ENCODE measurements at places on chromosomes 6 and 20.

DNA sequence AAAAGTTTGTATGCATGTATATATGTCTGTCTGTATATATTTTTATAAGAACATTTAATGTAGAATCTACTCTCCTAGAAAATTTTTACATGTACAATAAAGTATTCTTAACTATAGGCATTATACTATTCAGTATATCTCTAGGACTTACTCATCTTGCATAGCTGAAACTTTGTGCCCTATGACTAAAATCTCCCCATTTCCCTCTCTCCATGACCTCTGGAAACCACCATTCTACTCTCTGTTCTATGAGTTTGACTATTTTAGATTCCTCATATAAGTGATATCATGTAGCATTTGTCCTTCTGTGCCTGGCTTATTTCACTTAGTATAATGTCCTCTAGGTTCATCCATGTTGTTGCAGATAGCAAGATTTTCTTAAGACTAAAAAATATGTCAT, 205.1 kb upstream of the SMLR1 start:
- no peak for DNase-seq

- no peak for DNase-seq
These were observed 25.9 kb downstream of the LYRM4 start for GRCh38 chr6:5234874-5235273.

GRCh38 chr20:52438326-52438963, 246.9 kb upstream of the ZFP64 start:
- peak; percentile 48 for DNase-seq

GRCh38 chr6:71127374-71127773, 161.2 kb upstream of the OGFRL1 start:
- no peak for DNase-seq

- DNase-seq, result no peak
These were observed at the start of gene THBD for GRCh38 chr20:23049201-23050075. TSS of gene THBD (minus strand) at chr20:23049672. CDS start at chr20:23049504, 168 bp downstream.

DNA sequence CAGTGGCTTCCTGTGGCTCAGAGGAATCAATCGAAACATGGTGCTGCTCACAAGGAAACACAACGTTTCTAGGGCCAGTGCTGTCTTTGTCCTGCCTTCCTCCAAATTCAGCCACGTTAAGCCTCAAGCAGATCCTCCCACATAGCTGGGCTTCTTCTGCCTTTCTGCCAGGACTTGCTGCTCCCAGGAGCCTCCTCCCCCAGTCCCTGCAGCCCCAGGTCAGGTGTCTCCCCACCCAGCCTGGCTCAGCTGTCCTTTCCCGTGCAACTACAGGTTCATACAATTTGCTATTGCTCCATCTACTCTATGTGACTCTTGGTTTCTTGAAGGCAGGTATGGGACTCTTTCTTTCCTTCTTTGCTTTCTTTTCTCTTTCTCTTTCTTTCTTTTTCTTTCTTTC, 215.3 kb upstream of the RNF24 start:
- DNase-seq, result no peak

DNA sequence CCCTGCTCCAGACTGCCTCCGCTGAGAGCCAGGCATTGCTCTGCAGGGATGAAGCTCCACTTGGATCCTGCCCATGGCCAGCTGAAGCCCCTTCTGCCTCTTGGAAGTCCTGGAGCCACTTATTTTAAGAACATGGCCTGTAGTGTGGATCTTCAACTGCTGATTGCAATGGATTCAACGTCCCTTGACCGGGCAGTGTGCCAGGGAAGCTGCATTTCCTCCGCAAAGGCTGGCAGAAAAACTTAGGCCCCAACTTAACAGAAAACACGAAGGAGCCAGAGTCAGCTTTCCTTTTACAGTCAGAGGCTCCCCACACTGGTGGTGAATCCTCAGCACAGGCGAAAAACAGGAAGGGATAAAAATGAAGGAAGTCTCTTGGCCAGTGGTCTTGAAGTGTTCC, 26.3 kb upstream of the FOXQ1 start:
- no peak for DNase-seq

GRCh38 chr6:134351615-134352474, 33.9 kb upstream of the SGK1 start:
- DNase-seq, result peak; percentile 49

DNA sequence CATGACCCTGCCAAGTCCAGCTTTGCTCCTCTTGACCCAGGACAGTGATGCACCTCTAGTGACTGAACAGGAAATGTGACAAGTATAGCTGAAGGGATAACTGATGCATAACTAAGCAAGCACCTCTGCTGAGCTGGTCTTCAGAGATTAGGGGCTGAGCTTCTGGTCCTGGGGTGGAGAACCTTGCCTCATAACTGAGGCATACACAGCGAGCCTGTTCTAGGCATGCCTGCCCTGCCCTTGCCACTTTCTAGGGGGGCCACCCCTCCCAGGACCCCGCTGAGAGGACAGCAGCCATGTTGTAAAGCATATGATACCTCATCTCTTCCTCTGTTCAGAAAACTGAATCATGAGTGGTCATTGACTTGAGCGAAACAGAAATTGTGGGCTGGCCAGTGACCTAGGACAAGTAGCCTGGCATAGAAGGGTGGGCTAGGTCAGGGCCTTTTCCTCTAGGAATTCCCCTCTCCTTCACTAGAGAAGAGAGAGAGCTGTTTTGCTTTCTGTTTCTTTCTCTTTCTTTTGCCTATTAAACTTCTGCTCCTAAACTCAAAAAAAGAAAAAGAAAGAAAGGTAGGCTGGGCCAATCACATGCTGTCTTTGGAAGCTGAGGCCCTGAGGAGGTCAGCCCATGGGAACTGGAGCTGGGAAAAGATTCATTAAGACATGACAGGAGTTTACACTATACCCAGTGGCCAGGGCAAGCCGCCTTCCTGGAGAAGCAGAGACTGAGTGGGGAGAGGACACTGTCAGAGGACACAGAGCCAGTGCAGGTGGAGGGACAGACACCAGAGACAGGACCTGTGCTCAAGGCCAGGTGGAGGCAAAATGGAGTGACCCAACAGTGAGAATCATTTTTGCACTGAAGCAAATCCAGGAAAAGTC, 23.1 kb downstream of the ALDH5A1 start:
- DNase-seq, result no peak

- DNase-seq, result no peak
These were observed 26.9 kb downstream of the ARMC2 start for GRCh38 chr6:108875161-108875555.

DNA sequence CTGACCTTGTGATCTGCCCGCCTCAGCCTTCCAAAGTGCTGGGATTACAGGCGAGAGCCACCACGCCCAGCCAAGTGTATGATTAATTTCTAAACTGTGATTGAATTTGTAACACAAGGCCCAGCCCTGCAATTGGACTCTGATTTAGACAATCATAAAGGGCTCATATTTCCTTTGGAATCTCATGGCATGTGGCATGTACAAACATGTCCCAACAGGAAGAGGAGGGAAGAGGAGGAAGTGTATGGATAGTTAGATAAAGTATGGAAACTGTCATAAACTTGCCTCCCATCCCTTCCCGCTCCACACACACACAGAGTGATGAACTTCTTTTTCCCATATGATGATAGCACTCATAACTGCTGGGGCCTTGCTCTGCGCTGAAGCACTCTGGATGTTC, 27.2 kb upstream of the QKI start:
- no peak for DNase-seq

GRCh38 chr6:145213614-145214013, 521.7 kb downstream of the EPM2A start:
- DNase-seq, result no peak

DNA sequence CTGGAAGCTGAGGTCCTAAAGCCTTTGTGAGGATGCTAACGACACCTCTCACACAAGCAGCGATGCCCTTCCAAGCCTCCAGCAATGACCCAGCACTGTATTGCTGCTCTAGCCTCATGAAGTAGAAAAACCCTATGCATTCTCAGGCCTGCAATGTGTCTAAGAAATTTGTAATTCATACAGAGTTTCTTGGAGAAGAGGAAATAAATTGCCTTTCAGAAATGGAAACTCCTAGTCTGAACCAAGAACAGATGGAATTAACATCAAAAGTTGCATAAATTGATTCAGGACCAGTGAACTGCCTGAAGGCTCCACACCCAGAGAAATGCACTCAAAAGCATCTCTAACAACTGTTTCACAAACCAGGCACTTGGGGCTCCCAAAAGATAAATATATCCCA, 353.6 kb downstream of the ADGRB3 start:
- no peak for DNase-seq

- DNase-seq, result no peak
These were observed 20.2 kb downstream of the NTSR1 start for GRCh38 chr20:62728781-62729300.

GRCh38 chr6:157505912-157506491, 125.0 kb downstream of the ZDHHC14 start:
- DNase-seq, result no peak

DNA sequence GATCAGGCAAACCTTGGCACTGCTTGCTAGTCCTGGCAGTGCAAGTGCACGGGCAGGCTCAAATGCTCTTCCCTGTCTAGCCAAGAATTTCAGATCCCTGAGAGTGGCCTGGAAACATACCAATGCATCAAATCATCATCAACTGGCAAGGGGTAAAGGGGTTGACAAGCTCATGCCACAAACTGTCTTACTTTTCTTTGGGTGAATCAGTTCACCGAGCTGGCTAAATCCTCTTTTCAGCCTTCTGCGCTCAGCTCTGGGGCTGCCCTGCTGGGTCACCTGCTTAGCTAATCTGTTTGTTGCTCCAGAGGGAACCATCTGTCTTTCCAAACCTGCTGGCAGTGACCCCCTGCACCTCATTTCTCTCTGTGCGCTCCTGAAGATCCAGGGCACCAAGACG, 59.5 kb downstream of the LYRM4 start:
- no peak for DNase-seq

GRCh38 chr6:89045576-89045975, 35.0 kb upstream of the PNRC1 start:
- no peak for DNase-seq

DNA sequence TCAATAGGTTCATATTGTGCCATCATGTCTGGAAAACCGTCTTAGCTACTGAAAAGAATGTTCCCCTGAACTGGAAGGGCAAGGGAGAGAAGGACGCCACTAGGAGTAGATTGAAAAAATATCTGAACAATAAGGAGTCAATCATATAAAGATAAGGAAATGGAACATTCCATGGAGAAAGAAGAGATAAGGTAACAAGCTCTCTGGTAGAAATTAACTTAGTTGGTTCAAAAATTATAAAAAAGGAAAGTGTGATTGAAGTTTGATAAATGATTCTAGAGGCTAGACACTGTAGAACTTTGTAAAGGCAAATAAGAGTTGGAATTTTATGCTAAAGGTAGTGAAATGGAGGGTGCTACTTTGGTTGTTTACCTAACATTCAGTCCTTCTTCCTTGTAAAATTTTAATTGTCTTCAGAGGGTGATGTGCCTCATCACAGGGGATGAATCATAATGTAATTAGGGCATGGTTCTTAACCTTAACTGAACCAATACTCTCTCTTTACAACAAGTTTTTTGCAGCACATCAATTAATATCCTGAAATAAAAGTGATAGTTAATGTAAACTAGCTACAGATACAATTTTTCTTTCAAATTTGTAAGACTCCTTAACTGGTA, 135.5 kb downstream of the GPX5 start:
- no peak for DNase-seq

DNA sequence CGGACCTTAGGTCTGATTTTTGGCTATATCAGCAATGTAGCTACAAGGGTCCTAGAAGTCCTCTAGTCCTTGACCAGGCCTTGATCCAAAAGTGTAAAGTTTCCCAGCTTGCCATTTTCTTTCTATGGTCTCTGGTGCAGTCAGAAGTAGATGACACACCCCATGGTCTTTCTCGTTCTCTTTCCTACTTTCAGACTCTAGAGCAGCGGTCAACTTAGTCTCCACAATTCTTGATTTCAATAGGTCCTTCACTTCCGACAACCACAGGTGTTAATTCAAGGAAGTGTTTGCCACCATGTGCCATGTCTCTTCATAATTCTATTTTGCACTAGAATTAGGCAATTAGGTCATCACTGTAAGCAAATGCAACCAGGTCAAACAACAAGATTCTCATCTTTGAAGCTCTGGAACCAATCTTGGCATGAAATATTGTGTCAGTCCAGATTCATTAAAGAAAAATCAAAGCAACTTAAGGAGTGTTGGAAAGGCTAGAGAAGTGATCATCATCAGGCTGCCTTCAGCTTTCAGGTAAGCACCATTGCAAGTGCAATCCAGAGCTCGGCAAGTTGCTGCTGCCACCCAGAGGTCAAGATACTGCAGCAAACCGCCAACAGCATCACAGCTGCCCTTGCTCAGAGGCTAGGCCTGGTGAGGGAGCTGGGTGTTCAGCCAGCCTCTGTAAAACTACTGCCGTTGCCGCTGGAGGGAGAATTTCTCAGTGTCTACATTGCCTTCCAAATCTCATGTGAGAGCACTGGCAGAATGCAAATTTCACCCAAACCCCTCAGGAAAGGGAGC, 5.6 kb upstream of the SYNE1 start:
- DNase-seq, result peak; percentile 60

- DNase-seq, result peak; percentile 90
These were observed at the start of gene MAD2L1BP for GRCh38 chr6:43635387-43636307. TSS of gene MAD2L1BP (plus strand) at chr6:43635840. CDS start at chr6:43635876, 36 bp downstream.

GRCh38 chr6:138229663-138230179, 11.4 kb upstream of the PBOV1 start:
- DNase-seq, result no peak

DNA sequence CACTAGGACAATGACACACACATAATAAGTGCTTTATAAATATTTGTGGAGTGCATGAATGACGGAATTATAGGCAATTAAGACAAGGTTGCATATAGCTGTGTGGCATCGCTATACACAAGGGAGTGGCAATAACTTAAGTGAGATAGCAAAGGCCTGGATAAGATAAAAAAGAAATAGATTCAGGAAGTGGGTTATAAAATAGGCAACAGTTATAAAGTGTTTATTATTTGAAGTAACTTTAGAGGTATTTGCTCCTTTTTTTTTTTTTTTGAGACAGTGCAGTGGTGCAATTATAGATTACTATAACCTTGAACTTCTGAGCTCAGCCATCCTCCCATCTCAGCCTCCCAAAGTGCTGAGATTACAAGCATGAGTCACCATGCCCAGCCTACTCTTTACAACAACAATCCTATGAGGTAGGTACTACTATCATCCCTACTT, 75.9 kb upstream of the LOC128125822 start:
- no peak for DNase-seq

DNA sequence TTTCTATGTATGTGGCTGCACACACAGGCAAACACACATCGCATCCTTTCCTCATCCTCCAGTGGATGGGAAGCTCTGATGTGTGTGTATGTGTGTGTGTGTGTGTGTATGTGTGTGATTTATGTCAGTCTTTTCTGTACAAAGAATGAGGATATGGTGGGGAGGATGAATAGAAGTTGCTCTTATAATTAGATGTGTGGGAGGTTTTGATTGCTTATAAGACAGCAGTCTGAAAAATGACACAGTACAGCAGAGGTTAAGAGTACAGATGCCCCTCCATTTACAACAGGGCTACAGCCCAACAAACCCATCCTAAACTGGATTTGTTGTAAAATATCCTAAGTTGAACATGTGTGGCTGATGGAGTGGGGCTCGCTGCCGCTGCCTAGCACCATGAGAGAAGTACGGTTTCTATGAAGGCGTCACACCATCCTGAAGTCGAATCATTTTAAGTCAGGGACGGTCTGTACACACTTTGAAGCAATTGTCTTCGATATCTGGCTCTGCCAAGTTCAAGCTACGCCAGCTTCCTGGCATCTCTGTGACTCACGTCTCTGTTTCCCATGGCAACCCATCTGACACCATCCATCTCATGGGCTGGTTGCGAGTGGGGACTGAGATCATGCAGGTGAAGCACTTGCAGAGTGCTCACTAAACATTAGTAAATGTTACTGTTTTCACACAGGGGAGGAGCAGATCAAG, 252.6 kb downstream of the MYLK4 start:
- DNase-seq, result no peak

Data from H1 (cell line).